ENCODE measurements at places on chromosomes 16 and 17. TPM values are rescaled to one million over a fixed set of nuclear protein-coding genes. Genes with fewer than 3 reads are reported as not detected.
A peak's percentile ranks its signal among the peaks of the same experiment; 100 is the strongest.

DNA sequence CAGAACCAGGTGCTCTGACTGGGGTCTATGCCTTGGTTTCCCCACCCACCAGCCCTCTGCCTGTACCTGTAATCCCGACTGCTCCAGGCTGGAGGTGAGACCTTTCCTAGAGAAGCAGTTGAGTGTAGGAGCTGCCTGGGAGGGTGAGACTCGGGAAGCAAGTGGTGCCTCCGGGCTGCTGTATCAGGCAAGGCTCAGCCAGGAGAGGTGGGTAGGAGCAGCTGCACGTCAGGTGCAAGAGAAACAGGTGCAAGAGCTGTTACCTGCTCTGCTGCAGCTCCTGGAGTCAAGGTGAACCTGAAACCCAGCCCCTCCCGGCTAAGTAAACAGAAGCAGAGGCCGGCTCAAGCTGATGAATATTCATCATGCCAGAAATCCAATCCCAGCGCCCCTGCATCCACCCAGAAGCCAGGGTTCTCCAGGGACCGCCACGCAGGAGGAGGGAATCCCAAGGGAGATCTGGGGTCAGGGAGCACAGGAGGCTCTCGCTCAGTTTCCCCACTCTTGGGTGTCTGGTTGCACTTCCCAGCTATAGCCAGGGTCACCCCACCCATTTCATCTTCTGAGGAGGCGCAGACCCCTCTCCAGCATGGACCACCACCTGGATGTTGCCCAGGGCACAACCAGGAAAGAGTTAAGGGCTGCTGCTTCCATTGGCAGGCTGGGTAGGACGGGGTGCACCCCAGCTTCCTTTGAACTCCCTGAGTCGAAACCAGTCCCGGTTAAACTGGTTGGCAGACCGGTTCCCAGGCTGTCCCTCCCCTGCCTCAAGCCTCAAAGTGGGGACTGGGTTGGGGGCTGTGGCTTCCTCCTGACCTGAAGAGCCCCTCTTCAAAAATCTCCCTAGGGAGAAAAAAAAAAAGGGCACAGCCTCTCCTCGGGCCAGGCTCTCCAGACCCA lies at the start of gene PRR15L:
Gene PRR15L, minus strand, starts transcription at position 293 of the 900 bp plus-strand sequence. CDS start 4,649 bp downstream, outside the sequence.
- no peak for DNase-seq
- no peaks in the 10 kb centered on the region for H3K4me1 ChIP-seq
- H3K27ac ChIP-seq = no peak within 1 kb of the TSS
- no peak within 1 kb of the TSS for H3K4me3 ChIP-seq

- no peak for DNase-seq
- H3K27ac ChIP-seq = no peak overlapping the region
- no peaks in the 10 kb centered on the region for H3K4me1 ChIP-seq
- no peak overlapping the region for H3K4me3 ChIP-seq
Observed at GRCh38 chr16:14111713-14112538, 40.8 kb downstream of the MRTFB start.

- H3K4me3 ChIP-seq = no peak overlapping the region
- no peaks in the 10 kb centered on the region for H3K27me3 ChIP-seq
- no peak overlapping the region for H3K27ac ChIP-seq
- no peaks in the 10 kb centered on the region for H3K36me3 ChIP-seq
Observed at GRCh38 chr16:81767987-81768592, 11.0 kb upstream of the PLCG2 start.

- H3K4me1 ChIP-seq = peaks cover 3% of the 10 kb centered on the region
- H3K27ac ChIP-seq = no peak overlapping the region
- H3K27me3 ChIP-seq = no peaks in the 10 kb centered on the region
- peak; percentile 26 for DNase-seq
- H3K4me3 ChIP-seq = no peak overlapping the region
- H3K36me3 ChIP-seq = no peaks in the 10 kb centered on the region
Observed at GRCh38 chr16:4097826-4098240, 18.4 kb downstream of the ADCY9 start.

DNA sequence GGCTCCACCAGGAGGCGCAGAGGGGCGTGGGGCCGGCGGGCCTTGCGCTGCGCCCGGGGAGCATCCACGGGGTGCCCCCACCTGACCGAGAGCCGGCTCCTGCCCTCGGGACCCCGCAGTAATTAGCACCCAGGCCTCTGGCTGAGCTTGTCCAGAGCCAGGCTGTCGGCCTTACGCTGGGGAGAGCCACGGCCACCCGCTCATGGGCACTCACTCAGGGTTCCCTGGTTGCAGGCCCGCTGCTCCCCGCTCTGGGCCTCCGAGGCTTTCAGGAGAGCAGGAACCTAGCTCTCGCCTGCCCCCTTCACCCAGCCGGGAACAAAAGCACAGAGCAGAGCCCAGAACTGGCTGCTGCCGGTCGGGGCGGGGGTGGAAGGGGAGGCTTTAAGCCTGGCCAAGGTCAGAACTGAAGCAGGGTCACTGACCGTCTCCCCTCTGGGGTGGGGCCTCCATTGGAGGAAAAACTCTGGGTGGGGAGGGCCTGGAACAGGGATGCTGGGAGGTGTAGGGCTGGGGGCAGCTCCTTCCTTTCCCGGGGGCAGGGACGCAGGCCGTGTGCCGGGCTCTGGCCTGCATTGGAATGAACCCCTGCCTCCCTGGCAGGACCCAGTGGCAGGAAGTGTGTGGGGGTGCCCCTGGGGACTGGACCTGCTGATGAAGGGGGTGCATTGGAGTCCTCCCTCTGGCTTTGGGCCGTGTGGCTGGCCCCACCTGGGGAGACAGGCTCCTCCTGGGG lies 12.3 kb downstream of the GLIS2 start:
- no peaks in the 10 kb centered on the region for H3K36me3 ChIP-seq
- peaks cover 2% of the 10 kb centered on the region for H3K4me1 ChIP-seq
- H3K27ac ChIP-seq = no peak overlapping the region
- DNase-seq = peak; percentile 88

DNA sequence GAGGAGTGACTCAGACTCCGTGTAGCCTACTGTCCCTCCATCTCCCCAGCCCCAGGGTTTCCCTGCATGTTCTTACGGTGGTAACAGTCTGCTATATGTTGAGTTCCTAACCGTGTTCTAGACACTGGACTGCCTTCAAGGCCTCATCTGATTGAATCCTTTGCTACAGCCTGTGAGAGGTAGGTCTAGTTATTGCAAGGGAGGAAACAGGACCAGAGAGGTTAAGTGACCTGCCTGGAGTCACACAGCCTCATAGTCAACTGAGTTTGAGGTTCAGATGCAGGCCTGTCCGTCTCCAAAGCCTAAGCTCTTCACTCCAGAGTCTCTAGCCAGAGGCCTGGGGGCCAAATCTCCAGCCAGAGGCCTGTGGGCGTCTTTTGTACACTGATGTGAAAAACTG lies 98.0 kb downstream of the SDR42E1 start:
- H3K27ac ChIP-seq = no peak overlapping the region
- no peak overlapping the region for H3K4me3 ChIP-seq

DNA sequence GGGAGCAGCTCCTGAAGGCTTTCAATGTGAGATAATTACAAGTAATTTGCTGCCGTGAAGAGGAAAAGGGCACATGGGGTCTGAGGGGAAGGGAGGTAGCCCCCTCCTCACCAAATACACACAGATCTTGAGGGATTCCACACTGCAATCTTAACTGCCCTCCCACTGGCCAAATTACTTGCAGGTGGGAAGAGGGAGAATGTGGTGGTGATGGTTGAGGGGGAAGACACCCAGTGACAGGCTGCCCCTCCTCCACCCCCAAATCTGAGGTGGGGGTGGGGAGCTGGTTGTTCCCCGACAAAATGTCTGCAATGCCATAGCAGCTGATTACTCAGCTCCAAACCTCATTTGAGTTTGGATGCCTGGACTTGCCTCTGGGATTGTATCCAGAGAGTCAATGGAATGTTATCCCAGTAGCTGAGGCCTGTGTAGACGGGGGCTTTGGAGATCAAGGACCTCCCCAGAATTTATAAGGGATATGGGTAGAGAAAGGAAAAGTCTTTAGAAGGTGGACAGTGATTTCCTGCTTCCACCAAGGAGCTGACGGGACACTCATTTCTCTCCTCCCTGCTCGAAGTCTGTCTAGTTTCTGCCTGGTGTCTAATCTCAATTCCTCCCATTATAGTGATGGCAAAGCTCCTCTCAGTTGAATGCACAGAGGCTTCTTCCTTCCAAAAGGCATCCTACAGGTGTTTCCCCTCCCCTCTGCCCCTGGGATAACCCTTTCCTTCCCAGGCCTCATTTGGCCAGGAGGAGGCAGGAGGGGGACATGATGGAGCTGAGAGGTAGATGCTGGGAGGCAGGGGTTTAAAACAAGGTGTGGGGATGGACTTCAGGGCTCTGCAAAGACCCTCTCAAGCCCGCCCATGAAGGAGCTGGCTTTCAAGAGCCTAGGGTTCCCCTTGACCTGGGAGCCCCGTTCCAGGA lies 8.7 kb downstream of the DLX4 start:
- H3K36me3 ChIP-seq = no peaks in the 10 kb centered on the region
- DNase-seq = no peak
- no peak overlapping the region for H3K27ac ChIP-seq
- no peaks in the 10 kb centered on the region for H3K27me3 ChIP-seq
- H3K4me3 ChIP-seq = no peak overlapping the region

- no peak overlapping the region for H3K27ac ChIP-seq
- no peaks in the 10 kb centered on the region for H3K4me1 ChIP-seq
- H3K4me3 ChIP-seq = no peak overlapping the region
- no peak for DNase-seq
Observed at GRCh38 chr17:29031488-29031887, 11.5 kb upstream of the PIPOX start.

DNA sequence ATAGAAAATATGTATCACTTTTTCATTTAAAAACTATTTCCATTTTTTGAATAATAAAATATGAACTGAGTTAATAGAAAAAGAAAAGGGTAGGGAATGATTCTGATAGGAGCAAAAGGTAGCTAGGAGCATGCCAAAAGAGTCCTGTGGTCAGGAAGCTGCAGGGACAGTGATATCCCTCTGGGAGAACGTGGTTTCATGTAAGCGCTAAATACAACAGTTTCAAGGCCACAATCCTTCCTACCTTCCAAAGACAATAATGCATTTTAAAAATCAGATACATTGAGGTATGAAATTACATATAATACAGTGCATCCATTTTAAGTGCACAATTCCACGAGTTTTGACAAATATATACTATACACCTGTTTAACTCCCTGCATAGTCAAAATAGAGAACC lies 55.8 kb downstream of the CCDC182 start:
- no peaks in the 10 kb centered on the region for H3K4me1 ChIP-seq
- no peak for DNase-seq
- no peak overlapping the region for H3K27ac ChIP-seq
- no peaks in the 10 kb centered on the region for H3K27me3 ChIP-seq

DNA sequence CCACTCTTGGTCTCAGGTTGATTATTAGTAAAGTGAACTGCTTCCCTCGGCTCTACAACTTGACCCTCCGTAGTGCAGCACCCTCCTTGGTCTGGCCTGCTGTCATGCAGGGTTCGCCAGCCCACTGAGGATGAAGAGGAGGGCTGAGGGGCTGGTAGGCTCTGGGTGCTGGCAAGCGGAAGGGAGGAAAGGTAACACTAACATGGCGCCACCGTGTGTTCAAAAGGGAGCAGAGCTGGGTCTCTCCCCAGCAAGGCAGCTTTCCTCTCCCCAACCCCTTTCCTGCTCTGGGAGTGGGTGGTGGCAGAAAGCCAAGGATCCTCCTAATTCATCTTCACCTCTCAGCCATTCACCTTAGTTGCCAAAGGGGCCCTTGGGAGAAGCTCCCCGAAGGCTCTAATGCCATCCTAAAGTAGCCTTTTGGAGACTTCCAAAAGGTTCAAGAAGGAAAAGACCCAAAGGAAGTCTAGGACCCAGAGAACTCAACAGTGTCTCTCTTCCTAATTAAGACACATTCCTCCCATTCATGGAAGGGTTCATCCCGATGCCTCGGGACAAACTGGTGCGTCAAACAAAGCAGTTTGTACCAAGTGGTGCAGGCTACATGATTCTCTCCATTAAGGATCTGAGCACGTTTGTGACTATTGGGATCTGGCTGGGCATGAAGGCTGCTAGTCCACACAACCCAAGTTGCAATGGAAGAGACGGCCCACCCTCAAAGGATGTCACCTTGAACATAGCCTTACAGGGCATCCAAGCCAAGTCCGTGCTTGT lies 90.8 kb upstream of the TOB1 start:
- no peak overlapping the region for H3K27ac ChIP-seq
- no peaks in the 10 kb centered on the region for H3K4me1 ChIP-seq
- H3K27me3 ChIP-seq = no peaks in the 10 kb centered on the region
- H3K4me3 ChIP-seq = no peak overlapping the region
- peak; percentile 80 for DNase-seq

DNA sequence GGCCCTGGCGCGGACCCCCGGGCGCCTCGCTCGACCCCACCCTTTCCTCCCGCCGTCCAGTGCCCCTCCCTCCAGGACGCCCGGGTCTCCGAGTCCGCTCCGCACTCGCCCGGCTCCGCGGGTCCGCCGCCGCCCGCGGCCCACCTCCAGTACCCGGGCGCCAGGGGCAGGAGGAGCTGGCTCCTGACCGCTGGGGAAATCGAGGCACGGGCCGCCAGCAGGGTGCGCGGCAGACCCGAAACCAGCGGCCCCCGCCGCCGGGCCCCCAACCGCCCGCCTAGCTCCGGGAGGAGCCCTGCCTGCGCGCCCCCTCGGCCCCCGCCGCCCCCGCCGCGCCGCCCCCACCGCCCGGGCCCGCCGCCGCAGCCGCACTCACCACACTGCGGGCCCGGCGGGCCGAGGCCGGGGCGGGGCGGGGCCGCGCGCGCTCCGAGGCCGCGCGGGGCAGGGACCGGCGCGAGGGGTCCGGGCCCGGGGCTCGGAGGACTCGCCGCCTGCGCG lies 333 bp downstream of the MAFG start:
- peaks cover 2% of the 10 kb centered on the region for H3K36me3 ChIP-seq
- H3K4me3 ChIP-seq = peak overlapping the region; percentile 91
- peak overlapping the region; percentile 53 for H3K27ac ChIP-seq
- H3K4me1 ChIP-seq = no peaks in the 10 kb centered on the region
- peak; percentile 82 for DNase-seq

DNA sequence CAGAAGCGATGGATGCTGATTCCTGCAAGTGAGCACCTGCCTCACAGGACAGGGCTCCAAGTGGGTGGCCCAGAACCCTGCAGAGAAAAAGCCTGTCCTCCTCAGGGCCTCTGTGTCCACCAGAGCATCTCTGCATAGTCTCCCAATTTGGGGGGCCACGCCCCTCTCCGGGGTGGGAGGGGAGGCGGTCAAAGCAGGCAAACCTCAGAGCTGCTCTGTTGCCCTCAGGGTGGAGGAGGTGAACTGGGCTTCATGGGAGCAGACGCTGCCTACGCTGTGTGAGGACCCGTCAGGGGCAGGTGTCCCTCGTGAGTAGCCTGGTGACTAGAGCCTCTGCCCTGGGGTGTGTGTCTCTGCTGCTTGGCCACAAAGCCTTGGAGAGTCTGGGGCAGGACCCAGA lies 19.3 kb downstream of the TRPV2 start:
- no peak for DNase-seq
- no peak overlapping the region for H3K4me3 ChIP-seq
- H3K36me3 ChIP-seq = no peaks in the 10 kb centered on the region
- no peaks in the 10 kb centered on the region for H3K27me3 ChIP-seq
- no peak overlapping the region for H3K27ac ChIP-seq

DNA sequence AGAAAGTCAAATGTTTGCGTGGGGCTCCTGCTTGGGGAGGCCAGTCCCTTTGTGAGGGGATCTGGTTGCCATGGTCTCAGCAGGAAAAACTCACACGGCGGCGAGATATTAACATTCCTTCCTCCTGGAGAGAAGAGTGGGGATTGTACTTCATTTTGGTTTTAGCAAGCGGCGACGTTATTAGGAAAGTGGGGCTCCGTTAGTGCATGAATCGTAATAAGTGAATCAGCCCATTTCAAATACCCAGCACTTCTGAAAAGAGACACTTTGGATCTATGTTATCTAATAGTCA lies 41.6 kb upstream of the METRNL start:
- H3K4me1 ChIP-seq = no peaks in the 10 kb centered on the region
- no peaks in the 10 kb centered on the region for H3K36me3 ChIP-seq

SMPD3 gene
- polyA plus RNA-seq = 7.5 TPM

SUPT4H1 gene
- 78.2 TPM for polyA plus RNA-seq

STH gene
- not detected for polyA plus RNA-seq

ZNF18 gene
- 2.9 TPM for polyA plus RNA-seq

CIBAR2 gene
- not detected for polyA plus RNA-seq

GLIS2 gene
- 21.3 TPM for polyA plus RNA-seq

LRRC37A3 gene
- 9.0 TPM for polyA plus RNA-seq

SOX9 gene
- 3.3 TPM for polyA plus RNA-seq

All from aorta (tissue), 5 donors.